ENCODE measurements at places on chromosomes 4 and X.
A peak's percentile ranks its signal among the peaks of the same experiment; 100 is the strongest.

GRCh38 chr4:6071959-6072720, 53.9 kb upstream of the C4orf50 start:
- no peak for DNase-seq

DNA sequence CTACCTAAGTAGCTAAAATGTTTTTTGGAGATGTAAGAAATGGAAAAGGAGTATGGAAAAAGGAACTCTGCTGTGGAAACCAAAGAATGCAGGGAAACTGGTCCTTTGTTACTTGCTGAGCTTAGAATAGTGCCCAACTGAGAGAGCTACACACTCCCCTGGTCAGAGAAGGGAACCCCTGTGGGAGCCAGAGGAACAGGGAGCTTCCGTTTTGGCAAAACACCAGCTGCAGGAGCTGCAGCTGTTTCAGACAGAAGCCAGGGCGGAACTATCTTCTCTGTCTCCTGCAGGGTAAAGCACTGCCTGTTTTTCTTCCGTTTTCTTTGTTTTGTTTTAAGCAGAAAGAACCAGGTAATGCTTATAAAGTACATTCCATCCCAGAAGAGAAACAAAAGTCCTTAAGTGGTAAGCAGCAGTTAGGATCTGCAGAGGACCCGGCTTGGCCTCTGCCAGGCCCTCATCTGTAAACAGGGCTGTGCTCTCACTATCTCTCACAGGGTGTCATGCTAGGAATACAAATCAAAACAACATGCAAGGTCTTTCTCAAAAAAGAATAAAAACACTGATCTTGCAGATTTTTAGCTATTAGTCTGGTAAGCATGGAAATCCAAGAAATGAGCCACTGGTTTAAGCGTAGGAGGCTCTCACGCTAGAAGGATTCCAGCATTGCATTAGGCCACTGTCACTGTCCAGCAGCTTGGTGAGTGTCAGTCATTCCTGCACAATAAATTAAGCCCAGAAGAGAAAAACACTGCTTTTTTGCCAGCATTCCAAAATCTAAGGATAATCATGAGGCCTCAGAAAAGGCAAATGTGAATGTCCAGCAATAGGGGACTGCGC, 76.1 kb downstream of the CHST7 start:
- no peak for DNase-seq

GRCh38 chrX:107723511-107723910, 52.1 kb downstream of the TSC22D3 start:
- no peak for DNase-seq

DNA sequence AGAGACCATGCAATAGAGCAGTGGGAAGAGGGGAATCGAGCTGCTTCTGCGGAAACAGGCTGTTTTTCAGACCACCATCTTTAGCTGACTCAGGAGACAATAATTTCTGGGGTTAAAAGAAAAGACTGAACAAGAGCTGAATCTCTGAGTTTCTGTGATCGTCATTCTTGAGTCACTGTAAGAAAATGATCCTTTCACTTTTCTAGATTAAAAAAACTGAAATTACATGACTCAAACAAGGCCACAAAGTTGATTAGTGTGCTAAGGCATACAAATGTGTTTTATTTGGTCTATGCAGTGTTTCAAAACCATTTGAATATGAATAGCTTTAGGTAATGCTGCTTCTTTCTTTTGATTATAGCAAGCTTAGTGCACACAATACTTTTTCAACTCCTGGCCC, 194.4 kb upstream of the RPL34 start:
- no peak for DNase-seq

- no peak for DNase-seq
Measured at GRCh38 chrX:39508300-39508692, 589.5 kb downstream of the BCOR start.

DNA sequence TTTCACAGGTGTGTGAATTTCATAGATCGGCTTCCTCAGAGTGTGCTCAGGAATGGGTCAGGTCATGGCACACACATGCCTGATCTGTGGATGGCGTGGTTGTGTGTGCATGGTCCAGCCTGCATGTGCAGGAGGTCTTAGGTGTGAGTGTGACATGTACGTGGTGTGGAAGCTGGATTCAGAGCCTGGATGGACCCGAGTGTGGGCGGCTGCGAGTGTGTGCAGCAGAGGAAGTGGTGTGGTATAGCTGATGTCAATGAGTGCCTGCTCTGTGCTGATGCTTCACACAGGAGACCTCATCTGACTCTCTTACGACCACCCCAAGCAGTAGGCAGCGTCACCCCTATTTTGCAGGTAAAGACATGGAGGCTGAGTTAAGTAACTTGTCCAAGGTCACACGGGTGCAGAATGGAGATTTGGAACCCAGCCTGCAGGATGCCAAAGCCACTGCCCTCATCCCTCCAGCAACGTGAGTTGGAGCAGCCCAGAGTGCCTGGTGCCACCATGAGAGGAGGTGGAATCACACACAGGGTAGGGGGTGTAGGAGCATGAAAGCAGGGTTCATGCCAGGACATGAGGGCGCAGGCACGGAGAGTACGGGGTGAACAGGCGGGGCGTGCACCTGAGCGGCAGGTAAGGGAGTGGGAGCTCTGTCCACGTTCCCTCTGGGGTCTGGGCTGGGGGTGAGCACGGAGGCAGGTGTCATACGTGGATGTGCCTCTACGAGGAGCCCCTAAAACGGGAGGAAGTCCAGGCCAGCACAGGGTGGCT, 24.2 kb upstream of the C4orf50 start:
- no peak for DNase-seq

- DNase-seq = no peak
Measured at GRCh38 chrX:108442901-108443464, 3.3 kb downstream of the COL4A5 start.

DNA sequence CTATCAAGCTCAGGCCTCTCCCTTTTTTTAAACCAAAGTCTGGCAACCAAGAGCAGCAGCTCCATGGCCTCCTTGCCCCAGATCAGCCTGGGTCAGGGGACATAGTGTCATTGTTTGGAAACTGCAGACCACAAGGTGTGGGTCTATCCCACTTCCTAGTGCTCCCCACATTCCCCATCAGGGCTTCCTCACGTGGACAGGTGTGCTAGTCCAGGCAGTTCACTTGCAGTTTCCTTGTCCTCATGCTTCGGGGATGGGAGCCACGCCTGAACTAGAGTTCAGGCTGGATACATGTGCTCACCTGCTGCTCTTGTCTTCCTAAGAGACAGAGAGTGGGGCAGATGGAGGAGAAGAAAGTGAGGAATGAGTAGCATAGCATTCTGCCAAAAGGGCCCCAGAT, 21.5 kb downstream of the SLC34A2 start:
- no peak for DNase-seq

DNA sequence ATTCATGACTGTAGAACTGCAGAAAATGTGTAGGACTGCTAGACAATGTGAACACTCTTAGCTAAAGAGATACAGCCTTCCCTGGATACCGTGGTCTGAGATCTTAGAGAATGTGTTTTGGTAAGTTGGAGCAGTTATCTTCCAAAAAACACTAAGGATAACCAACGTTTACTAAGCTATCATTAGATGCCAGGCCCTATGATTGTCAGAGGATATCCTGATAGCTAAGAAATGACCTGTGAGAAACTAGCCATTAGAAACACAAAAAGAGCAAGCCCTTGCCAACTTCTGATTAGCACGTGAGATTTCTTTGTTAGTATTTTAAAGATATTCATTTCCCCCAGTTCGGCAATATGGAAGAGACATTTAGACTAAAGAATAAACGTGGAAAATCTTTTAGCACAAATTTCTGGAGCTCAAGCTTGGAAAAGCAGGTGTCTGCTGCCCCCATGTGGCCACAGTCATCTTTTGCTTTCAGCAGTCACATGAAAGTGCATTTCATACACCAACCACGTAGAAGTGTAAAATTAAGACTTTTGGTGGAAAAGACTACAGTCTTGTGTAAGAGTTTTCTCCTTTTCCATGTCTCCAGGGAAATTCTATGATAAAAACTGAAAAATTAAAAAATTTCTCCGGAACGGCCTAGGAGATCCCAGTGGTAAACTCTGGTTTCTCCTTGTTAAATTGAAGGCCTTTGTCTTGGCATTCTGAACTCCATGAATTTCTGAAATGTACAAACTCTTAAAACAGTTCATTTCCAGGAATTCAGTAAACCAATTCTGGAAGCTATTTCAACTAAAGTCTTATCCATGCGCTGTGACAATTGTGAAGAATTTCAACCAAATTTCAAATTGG, 136.4 kb downstream of the ZNF674 start:
- peak; percentile 72 for DNase-seq

GRCh38 chr4:182745237-182745636, 171.9 kb downstream of the DCTD start:
- no peak for DNase-seq

DNA sequence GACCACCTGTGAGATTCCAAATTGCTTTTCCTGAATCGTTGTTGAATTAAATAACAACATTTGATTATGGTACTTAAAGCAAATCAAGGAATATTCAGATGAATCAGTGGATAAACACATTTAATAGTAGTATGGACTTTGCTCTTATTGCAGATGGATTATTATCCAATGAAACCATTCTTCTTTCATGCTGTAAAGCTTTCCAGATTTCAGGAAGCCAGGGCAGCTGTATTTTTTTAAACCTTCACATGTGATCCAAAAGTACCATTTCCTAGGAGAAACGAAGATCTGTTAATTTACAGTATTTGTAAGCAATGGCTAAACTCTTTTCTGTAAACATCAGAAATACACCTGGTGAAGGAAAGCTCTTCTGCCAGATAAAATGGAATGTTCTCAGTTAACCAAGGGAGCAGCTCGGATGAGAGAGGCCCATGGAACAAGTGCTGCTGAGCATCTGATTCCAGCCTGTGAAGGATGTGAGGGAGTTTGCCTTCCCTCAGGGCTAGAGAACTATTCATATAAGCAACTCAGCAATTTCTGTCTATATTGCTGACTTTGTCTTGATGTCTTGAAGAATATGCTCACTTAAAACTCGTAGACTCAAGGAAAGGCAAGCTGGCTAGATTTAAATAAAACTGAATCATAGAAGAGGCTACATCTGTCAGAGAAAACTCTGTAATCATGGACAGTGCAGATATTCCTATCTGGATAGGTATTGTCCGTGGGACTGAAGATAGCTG, 94.4 kb upstream of the LIMCH1 start:
- no peak for DNase-seq

- no peak for DNase-seq
Measured at GRCh38 chr4:78185117-78185516, 128.0 kb downstream of the FRAS1 start.

DNA sequence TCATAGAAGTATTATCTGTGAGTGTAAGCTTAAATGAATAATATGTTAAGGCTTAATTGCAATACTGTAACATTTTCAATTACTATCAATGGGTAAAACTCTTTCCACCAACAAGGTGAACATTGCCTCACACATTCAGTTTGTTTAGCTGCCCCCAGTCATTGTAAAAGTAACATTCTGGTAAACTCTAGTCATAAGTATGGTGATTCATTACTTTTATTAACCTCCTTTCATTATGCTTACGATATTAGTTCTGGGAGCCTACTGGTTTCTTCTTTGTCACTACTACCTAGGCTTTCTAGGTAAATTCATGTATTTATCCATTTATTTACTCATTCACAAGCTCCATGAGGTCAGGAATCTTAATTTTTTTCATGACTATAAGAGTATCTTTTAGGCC, 412.8 kb upstream of the SLIT2 start:
- no peak for DNase-seq

DNA sequence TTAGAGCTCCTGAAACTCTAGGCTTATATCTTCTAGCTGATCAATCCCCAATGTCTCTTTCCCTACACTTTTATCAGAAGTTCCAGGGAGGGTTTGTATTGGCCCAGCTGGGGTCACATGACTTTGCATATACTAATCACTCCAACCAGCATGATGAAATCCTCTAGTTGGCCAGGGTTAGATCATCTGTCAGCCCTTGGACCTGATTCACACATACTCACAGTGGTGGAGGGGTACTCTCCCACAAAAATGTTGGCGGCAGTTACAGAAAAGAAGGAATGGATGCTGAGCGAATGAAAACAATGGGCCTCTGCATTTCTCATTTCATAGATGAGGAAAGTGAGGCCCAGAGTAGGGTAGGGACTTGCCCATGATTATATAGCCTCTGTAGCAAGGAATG, 151.1 kb downstream of the PJA1 start:
- no peak for DNase-seq

- DNase-seq = no peak
Measured at GRCh38 chrX:15391850-15392249, 7.6 kb upstream of the VEGFD start.

GRCh38 chr4:72568959-72569718, at the start of gene ADAMTS3:
TSS of gene ADAMTS3 (minus strand) at chr4:72569221. CDS start at chr4:72568762, 459 bp downstream.
- DNase-seq = peak; percentile 10

DNA sequence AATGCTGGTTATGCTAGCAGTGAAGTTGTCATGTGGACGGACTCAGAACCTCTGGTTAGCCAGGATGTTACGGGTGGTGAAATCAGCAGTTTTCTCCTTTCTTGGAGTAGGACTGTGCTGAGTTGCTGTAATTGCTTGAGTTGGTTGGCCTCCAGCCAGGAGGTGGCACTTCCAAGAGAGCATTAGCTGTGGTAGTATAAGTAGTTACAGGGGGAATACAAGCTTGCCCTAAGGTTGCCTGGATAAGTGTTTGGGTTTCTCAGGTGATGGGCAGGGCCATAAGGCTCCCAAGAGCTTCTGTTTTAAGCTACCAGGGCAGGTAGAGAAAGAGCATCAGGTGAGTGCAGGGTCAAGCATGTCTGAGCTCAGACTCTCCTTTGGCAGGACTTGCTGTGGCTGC, 103.0 kb downstream of the ZNF518B start:
- DNase-seq = no peak

DNA sequence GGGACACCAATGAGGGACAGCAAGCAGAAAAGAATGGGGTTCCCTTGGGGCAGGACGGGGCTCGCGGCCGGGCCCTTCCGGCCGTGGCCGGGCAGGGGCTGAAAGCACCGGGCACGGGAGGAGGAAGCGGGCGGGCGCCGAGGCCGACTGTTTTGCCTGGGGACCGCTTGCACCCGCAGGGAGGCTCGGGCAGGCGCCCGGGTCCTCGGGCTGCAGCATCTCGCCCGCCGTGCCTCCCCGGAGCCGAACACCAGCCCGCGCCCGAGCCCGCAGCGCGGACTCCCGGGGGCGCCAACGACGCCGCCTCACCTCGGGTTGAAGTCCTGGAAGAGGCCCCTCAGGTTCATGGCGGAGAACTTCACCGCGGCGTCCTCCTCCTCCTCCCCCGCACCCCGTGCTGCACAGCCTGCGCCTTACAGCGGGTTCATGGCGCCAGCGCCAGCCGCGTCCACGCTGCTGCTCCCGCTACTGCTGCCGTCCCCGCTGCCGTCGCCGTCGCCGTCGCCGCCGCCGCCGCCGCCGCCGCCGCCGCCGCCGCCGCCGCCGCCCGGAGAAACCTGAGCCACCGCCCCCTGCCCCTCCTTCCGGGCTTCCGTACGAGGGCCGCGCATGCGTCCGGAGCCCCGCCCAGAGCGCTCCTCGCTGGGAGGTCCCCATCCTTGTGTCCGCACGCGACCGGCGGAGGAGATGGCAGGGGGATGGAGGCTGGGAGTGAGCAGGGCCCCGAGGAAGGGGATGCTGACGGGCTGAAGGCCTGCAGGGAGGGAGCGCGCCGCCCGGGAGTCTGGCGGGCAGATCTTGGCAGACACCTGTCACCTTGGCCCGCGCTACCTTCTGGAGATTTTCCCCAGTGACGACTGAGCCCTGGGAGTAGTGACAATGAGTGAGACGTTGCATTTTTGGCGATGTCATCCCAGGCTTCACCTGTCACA, at the start of gene TMEM185A:
Gene TMEM185A, minus strand, starts transcription at position 559 of the 932 bp plus-strand sequence. Its CDS starts 212 bp downstream, at position 347.
- peak; percentile 80 for DNase-seq
